Kidney capillary endothelial cell (primary cell): ENCODE measurements at places on chromosomes 12 and 14.
A peak's percentile ranks its signal among the peaks of the same experiment; 100 is the strongest.

DNA sequence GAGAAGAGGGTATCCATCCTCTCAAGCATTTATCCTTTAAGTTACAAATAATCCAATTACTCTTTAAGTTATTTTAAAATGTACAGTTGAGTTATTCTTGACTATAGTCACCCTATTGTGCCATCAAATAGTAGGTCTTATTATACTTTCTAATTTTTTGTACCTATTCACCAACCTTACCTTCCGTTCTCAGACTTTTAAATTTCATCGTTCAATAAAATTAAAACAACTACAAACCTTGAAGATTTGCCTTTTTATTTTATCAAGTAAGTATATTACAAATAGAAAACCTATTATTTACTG is 972 bp upstream of the DCTN2 start:
- no peak for DNase-seq

DNA sequence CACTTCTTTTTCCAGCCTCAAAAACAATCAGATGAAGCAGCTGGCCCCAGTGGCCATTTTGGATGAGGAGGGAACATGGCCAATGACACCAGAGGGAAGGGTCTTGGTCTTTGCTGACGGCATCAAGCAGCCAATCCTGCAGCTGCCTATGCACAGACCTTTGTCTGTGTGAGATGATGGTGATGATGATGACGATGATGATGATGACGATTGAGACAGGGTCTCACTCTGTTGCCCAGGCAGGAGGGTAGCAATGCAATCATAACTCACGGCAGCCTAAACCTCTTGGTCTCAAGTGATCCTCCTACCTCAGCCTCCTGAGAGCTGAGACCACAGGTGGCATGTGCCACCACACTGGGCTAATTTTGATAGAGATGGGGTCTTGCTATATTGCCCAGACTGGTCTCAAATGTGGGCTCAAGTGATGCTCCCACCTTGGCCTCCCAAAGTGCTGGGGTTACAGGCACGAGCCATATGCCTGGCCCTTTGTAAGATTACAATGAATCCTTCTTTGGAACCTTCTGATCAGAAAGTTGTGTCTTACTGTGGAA is 26.5 kb upstream of the NCOR2 start:
- no peak for DNase-seq

DNA sequence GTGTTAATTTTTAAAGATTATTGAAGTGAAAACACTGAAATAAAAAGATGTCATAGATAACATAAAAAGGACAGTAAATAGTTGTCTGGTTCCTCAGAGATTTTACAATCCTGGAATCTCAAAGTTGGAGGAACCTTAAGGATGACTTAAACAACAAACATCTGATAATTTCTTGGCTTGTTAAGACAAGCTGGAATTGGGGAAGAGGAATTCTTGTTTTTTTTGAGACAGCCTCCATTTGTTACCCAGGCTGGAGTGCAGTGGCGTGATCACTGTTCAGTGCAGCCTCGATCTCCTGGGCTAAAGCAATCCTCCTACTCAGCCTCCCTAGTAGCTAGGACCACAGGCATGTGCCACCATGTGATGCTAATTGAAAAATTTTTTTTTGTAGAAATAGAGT is 2.3 kb downstream of the ZNF410 start:
- no peak for DNase-seq

DNA sequence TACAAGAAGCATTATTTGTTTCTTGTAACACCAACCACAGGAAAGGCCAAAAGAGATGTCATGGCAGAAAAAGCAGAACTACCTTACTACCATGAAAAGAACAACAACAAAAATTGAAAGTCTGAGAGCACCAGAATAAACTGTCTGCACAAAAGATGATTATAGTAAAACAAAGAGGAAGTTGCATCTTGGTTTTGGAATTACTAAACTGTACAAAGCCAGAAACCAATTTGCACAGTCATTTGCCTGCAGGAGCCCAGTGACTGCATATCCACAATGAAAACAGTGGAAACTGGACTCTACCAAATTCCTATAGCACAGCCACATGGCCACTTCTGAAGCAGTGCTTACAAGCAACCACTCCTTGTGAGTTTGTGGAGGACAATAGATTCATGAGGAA is 276.2 kb downstream of the SSPN start:
- DNase-seq: no peak

GRCh38 chr12:119788786-119789185 is 88.3 kb downstream of the CIT start:
- DNase-seq: no peak

DNA sequence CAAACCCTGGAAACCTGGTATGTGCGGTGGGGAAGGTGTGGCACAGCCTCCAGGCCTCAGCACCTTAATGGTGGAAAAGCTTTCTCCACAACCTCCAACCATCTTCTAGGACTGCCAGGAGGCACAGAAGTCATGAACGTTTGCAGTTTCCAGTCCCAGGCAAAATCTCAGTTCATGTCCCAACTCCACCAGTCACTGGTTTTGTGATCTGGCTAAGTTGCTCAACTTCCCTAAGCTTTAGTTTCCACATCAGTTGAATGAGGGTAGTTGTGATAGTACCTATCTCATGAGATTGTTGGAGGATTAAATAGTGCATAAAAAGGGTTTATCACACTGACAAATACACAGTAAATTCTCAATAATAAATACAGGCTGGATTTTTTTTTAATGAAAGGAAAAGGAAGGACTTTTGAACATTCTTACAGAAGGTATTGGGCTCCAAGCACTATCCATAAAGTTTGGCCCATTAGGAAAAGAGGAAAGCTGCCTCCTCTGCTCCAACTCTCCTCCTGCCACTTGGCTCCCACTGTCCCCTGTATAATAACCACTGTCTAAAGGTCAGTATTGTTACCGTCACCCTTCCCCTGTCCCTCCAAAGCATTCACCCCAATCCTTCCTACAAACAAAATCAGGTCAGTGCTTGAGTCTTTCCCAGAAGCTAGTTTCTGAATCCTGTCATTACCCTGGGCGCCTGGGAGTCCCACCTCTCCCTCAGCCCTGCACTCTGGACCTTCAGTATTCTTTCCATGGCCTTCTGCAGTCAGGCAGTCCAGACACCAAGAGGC is 6.3 kb downstream of the PCK2 start:
- no peak for DNase-seq

GRCh38 chr12:40012711-40013110 is 93.2 kb downstream of the SLC2A13 start:
- peak; percentile 5 for DNase-seq

GRCh38 chr12:71158361-71158882 is 623 bp upstream of the TSPAN8 start:
- no peak for DNase-seq

DNA sequence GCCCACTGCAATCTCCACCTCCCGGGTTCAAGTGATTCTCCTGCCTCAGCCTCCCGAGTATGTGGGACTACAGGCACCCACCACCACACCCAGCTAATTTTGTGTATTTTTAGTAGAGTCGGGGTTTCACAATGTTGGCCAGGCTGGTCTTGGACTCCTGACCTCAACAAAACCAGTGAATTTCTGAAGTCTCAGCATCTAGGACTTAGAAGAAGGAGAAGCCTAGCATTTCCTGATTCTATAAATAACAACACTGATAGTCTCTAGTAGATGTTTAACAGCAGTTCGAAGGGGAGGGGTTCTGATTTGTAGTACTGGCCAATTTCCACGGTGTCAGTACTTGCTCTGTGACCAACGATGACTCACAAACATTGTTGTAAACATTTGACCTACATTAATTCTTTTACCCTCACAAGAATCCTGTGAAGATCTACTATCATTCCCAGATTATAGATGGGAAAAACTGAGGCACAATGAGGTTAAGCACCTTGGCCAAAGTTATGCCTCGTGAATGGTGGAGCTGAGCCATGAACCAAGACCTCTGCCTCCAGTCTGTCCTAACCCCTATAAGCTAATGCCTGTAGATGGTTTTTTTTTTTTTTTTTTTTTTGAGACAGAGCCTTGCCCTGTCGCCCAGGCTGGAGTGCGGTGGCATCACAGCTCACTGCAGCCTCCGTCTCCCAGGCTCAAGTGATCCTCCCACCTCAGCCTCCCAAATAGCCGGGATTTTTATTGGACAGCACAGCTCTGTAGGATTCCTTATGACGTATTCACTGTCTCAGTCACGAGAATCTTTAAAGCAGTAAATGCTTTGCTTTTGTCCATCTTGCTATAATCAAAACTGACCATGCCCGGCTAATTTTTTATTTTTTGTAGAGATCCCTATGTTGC is 5.2 kb downstream of the P2RX4 start:
- DNase-seq: peak; percentile 87

- no peak for DNase-seq
Measured at GRCh38 chr14:69842686-69843420, 36.4 kb upstream of the SMOC1 start.

DNA sequence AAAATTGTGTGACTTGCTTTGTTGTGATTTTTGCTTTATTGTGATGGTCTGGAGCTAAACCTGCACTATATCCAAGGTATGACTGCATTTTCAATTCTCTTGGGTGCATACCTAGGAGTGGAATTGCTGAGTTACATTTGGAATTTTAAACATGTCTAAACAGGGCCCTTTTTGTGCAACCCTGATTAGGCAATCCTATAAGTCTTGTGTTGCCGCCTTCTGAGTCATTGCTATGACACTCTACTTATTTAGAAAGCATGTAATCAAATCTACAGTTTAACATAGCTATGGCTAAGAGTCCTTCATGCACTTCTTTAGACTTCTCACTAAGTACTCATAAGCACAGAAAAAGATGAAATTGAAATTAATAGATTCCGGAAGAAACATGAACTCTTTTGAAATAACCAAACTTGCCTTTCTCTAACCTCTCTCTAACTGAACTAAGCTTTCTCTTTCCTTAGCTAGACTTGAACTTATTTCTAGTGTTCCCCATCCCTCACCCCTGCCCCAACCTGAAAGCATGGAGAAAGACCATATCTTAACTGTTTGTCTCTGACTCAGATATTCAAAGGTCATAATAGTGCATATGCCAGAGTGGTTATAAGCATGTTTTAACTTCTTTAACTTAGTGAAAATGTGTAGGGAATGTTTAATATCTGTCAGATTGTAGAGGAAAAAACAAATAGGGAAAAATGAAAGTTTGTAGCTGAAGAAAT is 203.0 kb downstream of the SNAPC1 start:
- DNase-seq: no peak

DNA sequence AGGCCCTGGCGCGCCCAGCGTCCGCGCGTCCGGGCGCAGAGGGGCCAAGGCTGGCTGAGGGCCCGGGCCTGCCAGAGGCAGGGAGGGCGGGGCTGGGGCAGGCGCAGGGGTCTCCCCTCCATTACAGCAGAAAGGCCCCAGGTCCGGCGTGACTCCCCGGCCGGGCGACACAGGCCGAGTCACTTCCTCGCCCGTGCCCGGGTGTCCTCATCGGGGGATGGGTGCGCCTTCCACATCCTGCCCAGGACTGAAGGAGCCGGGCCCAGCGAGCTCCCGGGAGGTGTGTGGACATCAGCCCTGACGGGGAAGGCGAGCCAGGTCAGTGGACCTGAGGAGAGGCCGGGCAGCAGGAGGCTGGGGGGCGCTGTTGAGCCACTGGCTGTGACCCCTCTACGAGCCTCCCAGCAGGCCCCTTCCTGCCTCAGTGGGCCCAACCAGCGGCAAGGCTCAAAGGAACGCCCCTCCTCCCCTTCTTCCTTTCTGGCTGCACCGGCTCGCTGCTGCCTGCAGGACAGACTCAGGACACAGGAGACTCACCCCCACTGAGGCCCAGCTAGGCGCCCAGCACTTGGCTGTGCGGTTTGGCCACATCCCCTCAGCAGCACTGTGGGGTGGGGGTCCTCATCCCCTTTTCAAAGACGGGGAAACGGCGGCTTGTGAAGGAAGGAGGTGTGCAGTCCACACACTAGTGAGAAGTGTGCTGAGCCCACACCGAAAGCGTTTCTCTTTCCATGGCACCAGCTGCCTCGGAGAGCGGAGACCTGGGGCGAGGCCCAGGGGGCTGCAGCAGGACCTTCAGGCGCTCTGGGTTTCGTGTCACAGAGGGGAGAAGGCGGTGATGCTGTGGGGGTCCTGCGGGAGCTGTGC is 606 bp downstream of the TNFAIP2 start:
- DNase-seq: peak; percentile 79

DNA sequence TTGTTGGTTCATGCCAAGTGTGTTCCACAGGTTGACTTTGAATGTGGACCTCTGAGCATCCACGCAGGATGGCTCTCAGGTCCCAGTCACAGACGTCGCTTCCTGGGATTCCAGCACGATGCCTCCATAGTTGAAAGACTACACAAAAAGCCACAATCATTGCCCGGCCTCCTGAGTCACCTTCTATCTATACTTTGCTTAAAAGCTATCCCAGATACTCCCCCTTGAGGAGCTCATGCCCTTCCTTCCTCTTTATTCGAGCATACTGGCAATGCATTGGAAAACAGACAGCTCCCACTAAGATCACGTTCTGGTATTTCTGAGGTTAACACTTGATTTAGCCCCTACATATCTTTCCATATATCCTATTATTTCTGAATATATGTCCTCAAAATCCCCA is 40.1 kb downstream of the ZNF664 start:
- no peak for DNase-seq

DNA sequence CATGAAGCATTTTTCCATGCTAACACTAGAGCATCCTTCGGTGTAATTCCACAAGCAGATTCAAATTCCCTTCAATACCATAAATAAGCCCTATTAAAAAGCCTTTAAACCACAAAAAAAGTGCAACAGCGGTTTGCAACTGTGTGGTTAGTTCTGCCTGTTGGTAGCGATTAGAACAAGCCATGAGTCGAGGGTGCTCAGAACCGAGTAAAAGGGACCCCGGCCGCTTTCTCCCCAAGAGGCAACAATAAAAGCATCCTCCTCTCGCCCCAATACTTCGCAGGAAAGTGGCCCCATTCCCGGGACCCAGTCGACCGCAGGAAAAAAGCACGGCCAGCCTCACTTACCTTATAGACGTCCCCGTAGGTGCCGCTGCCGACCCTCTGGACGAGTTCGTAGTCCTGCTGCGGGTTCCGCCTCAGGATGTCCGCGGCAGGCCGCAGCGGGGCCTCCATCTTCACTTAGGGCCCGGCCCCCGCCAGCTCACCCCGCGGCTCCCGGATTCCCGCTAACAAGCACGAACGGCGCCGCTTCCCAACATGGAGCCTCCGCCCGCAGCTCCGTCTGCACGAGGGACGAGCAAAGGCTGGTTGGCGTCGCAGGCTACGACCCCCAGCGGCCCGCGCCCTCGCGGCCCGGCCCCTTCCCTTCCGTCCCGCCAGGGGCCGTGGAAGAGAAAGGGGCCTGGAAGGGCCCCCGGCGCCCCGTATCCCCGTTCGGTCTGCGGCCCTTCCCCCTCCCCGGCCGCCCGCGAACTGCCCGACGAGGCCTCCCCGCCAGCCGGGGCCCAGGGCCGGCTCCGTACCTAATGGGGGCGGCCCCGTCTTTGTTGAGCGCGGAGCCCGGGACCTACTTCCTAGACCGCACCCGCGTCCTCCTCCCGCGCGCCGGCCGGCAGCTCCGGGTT is 521 bp downstream of the MAP4K5 start:
- peak; percentile 36 for DNase-seq

DNA sequence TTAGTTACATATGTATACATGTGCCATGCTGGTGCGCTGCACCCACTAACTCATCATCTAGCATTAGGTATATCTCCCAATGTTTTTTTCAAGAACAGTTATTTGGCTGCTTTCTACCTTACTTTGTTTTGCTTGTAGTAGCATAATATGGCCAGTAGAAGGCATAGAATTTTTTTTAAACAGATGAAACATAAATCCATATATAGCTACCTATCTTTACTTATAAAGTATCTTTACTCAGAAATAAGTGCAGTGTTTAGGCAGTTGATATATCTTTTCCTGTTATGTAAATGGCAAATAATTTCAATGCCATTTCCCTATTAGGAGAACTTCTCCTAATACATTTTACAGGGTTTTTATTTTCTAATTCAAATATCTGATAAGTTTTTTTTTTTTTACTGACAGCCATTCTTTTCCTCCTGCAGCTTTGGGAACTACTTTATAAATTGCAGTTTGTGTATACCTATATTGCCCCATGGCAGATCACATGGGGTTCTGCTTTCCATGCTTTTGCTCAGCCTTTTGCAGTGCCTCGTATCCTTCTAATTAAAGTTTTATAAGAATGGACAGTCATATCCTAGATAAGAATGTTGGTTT is 143.1 kb downstream of the PCNX1 start:
- peak; percentile 16 for DNase-seq
